ENCODE measurements at places on chromosomes 5 and 9. TPM values are rescaled to one million over a fixed set of nuclear protein-coding genes. Genes with fewer than 3 reads are reported as not detected.

The IL7R gene
- total RNA-seq = 691 TPM

The STK10 gene
- total RNA-seq = 331 TPM

DNA sequence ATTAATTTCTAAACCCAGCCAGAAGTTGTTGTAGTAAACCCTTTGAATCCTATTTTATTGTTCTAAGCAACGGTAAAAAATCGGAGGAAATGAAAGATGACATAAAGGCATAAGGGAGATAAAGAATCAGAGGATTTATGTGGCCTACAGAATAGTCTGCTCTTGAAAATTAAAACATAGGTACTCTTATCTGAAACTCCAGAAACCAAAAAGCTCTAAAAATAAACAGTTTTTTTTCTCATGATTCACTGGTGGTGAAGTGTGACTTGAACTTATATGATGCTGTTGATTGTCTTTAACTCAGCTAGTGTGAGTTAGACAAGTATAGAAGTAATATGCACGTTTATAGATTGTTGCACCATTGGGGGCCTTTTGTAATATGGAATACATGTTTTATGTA is 80.3 kb downstream of the HSD17B4 start:
- H3K4me3 ChIP-seq = no peak overlapping the region
- DNase-seq = no peak
- no peaks in the 10 kb centered on the region for H3K27me3 ChIP-seq
- H3K36me3 ChIP-seq = no peaks in the 10 kb centered on the region
- H3K27ac ChIP-seq = no peak overlapping the region
- no peaks in the 10 kb centered on the region for H3K4me1 ChIP-seq

DNA sequence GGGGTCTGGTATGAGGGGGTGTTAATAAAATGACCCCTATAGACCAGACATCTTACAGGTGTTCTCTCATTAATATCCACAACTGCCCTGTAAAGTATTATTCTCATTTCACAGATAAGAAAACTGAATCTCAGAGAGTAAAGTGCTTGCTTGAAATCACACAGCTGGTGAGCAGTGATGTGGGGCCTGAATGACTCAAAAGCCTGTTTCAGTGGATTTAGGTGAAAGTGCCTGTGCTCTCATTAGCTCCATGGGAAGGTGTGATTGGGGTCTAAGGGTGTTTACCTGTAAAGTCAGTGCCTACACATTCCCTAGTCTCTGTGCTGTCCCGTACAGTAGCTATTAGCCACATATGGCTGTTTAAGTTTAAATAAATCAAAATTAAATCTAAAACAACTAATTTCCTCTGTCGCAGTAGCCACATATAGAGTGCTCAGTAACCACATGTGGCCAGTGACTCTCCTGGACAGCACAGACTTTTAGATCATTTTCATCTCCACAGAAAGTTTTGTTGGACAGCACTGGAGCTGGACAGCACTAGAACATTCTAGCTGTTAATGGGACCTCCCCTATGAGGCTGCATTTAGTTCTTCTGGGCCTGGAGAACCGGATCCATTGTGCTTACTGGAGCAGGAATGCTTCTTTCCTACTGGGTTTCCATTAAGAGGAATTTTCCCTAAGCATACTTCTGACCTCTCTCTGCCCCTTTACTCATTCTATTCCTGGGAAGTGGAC is 52.5 kb upstream of the SEMA6A start:
- H3K4me1 ChIP-seq = no peaks in the 10 kb centered on the region
- H3K27me3 ChIP-seq = peaks cover 2% of the 10 kb centered on the region
- H3K4me3 ChIP-seq = no peak overlapping the region
- H3K36me3 ChIP-seq = no peaks in the 10 kb centered on the region
- no peak overlapping the region for H3K27ac ChIP-seq
- DNase-seq = no peak

DNA sequence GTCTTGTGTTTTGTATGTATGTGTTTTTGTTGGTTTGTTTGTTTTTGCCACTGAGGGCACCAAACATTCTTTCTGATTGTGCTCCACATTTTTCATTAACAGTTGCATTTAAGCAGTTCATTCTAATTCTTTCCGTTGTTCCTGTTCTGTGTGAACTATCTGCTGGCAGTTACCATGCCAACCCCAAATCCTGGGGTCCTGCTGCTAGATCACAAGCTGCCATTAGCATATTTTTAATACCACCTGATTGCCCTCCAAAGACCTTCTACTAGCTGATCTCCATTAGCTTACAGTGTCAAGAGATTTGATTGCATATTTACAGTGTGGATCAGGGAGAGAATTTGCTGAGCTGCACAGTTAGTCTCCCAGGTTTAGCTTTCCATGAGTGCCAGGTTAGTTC is 40.6 kb upstream of the STARD4 start:
- H3K27ac ChIP-seq = no peak overlapping the region
- H3K4me1 ChIP-seq = peaks cover 8% of the 10 kb centered on the region
- H3K36me3 ChIP-seq = no peaks in the 10 kb centered on the region
- H3K27me3 ChIP-seq = no peaks in the 10 kb centered on the region

- H3K36me3 ChIP-seq = no peaks in the 10 kb centered on the region
- no peak overlapping the region for H3K27ac ChIP-seq
Observed at GRCh38 chr5:82396871-82397514, 118.8 kb upstream of the RPS23 start.

DNA sequence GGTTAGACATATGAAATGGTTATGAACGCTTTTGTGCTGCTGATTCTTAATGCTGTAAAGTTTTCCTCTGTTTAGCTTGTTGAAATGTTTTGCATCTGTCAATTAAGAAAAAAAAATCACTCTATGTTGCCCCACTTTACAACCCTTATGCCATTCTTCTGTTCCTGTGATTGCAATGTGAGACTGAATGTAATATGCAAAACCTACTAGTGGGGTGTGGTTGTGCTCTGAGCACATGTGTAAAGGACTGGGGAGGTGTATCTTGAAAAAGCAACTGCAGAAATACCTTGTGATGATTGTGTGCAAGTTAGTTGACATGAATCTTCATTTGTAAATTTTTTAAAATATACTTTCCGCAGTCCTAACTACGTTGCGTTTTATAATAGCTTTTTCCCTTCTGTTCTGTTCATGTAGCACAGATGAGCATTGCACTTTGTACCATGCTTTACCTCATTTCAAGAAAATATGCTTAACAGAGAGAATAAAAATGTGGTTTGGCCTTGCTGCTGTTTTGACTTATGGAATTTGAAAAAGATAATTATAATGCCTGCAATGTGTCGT is 357.0 kb upstream of the PIK3R1 start:
- DNase-seq = no peak
- no peak overlapping the region for H3K27ac ChIP-seq
- no peaks in the 10 kb centered on the region for H3K27me3 ChIP-seq
- H3K4me1 ChIP-seq = no peaks in the 10 kb centered on the region
- no peaks in the 10 kb centered on the region for H3K36me3 ChIP-seq

GRCh38 chr9:134066913-134067851 is 644 bp downstream of the BRD3 start:
- H3K4me3 ChIP-seq = peak overlapping the region; percentile 76
- H3K27ac ChIP-seq = peak overlapping the region; percentile 46
- peaks cover 57% of the 10 kb centered on the region for H3K4me1 ChIP-seq
- H3K27me3 ChIP-seq = peaks cover 26% of the 10 kb centered on the region

GRCh38 chr9:110161940-110162339 is 46.0 kb downstream of the C9orf152 start:
- DNase-seq = no peak
- no peak overlapping the region for H3K27ac ChIP-seq
- H3K36me3 ChIP-seq = no peaks in the 10 kb centered on the region
- peaks cover 23% of the 10 kb centered on the region for H3K4me1 ChIP-seq
- no peak overlapping the region for H3K4me3 ChIP-seq

DNA sequence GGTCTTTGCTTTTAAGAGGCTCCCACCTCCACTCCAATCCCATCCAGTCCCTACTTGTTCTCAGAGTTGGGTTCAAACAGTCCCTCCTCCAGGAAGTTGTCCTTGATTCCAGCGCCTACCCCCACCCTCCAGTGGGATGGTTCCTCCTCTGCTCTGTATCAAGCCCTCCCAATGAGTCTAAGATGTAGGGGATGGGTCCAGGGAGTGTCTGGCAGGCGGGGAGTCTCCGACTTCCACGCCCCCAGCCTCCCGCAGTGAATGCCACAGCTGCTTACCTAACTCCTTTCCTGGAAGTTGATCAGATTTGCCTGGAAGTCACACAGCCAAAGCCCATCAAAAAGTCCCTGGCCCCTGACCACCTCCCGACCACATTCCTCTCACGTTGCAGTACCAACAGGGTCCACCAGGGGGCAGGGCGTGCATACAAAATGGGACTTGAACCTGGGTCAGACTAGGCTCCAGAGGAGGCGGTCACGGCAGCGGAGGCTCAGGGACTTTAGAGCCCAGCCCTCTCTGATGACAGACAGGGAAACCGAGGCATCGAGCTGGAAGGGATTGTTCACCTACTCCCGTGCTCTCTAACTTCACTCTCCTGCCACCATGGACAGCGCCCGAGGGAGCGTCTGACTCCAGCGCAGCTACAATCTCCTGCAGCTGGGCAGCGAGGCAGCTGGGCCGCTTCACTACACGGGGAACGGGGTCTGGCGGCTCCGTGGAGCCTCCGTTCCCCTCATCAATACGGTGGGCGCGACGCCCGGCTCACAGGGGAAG is 25.0 kb upstream of the TDRD7 start:
- peaks cover 43% of the 10 kb centered on the region for H3K27me3 ChIP-seq
- peak; percentile 57 for DNase-seq
- H3K4me3 ChIP-seq = no peak overlapping the region
- H3K4me1 ChIP-seq = no peaks in the 10 kb centered on the region

DNA sequence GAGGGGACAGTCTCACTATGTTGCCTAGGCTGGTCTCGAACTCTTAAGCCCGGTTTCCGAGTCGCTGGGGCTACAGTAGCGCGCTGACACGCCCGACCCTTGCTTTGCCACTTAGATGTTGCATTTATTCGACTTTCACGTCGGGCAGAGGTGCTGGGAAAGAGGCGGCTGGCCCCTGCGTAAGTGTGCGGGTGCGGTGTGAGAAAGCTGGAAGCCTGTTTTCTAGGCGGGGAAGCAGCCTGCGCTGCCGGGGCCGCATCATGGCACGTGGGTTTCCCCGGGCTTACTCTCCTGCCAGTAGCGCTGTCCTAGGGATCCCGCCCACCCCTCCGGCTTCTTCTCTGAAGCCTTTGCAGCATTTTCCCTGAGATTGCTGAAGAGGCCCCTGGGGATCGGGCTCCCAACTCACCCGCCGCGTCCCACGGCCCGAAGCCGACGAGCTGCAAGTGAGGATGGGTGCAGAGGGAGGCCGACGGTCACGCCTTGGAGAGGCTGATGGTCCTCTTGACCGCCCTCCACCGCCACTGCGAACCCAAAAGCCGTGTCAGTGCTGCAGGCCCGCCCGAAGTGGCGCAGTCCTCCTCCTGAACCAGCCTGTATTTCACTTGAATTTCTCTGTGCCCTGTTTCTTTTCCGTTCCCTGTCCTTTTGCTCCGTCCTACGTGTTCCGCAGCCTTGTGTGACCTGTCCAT is 5.8 kb upstream of the TRIM41 start:
- H3K27me3 ChIP-seq = no peaks in the 10 kb centered on the region
- H3K4me1 ChIP-seq = peaks cover 9% of the 10 kb centered on the region

DNA sequence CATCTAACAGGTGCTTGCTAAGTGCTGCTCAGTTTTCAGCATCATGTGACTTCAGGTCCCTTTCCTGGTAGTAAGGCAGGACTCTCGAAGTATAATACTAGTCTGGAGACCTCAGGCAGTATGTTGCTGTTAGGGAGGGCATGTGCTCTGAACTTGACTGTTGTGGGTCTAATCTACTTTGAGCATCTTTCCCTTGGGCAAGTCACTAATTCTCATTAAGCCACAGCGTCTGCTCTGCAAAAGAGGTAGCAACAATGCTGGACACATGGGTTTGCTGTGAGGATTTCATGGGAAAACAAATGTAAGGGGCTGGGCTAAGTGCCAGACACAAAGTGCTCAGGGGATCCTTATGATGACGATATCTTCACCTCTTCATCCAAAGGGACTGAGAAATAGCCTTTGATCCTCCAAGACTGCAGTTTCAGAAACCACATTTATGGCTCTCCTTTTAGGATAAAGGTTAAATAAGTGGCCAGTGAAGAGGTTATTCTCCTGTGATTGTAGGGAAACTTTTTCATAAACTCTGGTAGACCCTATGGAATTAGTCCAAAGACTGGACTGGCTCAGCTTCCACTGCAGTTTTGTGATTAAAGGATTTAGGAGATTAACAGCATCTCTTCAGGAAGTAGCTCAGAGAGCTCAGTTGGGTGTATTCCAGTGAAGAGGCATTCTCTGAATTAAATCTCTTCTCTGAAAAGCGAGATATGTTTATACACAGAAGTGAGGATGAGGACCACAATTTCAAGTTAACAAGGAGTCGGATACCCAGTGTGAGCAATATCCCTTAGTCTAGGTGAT is 216.6 kb downstream of the SGCD start:
- DNase-seq = no peak
- no peaks in the 10 kb centered on the region for H3K36me3 ChIP-seq
- no peaks in the 10 kb centered on the region for H3K4me1 ChIP-seq
- H3K4me3 ChIP-seq = no peak overlapping the region
- H3K27me3 ChIP-seq = peaks cover 3% of the 10 kb centered on the region

DNA sequence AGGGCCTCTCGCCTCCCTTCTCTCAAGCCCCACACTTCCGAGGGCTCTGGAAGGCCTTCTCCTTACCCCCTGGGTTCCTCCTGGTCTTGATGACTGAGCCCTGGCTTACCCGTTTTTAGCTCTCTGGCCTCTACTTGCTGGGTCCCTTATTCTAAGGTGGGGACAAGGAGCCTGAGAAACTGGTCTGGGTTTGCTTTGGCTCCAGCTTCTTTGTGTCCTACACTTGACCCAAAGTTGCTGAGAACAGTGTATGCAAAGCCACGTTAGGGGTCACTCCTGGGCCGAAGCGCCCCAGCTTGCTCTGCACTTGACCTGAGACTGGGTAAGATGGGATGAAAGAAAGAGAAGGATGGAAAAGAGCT is 788 bp downstream of the ZNF346 start:
- peak overlapping the region; percentile 94 for H3K4me3 ChIP-seq
- peaks cover 3% of the 10 kb centered on the region for H3K36me3 ChIP-seq
- peak; percentile 17 for DNase-seq
- peaks cover 5% of the 10 kb centered on the region for H3K4me1 ChIP-seq
